Stimulated activated CD4-positive, alpha-beta T cell treated with anti-CD3 and anti-CD28 coated beads, TNF-alpha, amount 100 ng/mL, for 1 hour (primary cell): ENCODE measurements at places on chromosomes 2 and 18.

DNA sequence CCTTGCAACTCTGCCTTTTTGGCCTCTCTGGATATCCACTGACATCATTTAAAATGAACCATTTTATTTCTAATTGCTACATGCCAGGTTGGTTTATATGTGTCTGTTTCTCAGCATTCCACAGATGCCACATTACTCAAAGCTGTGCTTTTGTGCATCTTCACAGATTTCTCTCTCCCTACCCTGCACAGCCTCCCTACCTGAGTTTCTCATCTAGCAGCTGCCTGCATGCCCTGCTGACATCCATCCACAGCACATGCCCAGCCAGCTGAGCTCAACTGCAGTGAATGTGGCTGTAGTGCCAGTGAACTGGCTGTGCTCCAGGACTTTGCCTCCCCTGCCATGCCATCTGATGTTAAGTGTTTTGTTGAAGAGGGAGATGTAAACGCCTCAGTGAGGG, 44.5 kb downstream of the PKP4 start:
- DNase-seq: no peak

DNA sequence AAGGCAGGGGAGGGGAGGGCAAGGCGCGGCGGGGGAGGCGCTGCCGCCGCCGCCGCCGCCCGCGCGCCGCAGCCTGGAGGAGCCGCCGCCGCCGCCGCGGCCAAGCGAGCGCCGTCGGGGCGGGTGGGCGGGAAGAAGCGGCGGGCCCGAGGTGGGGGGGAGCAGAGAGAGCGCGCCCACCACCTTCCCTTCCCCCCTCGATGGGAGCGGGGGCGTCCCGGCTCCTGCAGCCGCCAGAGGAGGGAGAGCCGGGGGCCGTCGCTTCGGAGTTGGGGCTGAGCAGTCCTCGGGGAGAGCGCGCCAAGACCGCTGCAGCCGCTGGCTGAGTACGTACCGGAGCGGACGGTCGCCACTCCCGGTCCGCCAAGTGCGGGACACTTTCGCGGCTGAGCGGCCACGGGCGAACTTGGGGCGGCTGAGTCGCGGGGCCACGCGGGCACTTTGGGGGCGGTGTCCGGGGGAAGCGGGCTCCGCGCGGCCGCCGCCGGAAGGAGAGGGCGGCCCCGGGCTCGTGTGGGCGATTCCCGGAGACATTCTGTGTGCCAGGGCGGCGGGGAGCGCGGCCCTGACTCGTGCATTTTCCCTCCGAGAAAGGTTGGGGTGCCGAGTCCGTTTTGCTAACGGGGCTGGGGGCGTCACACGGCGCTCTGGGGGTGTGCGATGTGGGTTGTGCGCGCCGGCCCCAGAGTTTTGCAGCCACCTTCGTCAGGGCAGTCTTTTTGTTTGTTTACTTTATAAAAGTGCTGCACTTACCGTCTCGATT, at the start of gene NAB1:
Gene NAB1 (plus strand): TSS at position 49 of the 763 bp plus-strand sequence. CDS start 10,094 bp downstream, outside the sequence.
- no peak for DNase-seq

- no peak for DNase-seq
Measured at GRCh38 chr18:36331521-36331971, 34.0 kb downstream of the FHOD3 start.

DNA sequence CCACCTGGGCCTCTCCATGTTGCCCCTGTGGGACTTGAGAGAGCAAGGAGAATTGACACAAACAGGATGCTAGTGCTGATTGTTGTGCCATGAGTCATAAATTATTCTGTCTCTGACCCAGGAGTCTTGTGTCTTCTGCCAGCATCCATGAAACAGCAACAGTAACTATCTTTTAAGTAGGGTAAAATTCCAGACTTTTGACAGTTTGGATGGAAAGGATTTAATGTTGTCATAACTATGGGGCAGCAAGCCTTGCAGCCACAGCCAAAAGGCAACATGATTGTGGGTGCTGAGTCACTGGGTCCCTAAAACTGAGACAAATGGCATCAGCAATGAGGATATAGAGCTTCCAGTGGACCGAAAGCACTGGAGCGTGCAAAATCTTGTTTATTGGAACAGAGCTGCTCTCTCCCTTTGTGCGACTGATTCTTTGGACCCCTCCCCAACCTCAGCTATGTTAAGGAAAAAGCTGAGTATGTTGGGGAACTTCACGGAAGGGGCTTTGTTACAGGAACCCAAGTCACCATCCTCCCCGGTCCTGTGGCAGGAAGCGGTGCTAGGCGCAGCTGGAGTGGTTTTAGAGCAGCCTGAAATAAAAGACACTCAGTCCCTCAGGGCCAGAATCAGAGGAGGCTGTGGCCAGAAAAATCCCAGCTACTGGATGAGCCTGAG, 9.6 kb upstream of the ITPRIPL1 start:
- no peak for DNase-seq

GRCh38 chr2:119521433-119522050, 2.7 kb downstream of the SCTR start:
- DNase-seq: no peak

DNA sequence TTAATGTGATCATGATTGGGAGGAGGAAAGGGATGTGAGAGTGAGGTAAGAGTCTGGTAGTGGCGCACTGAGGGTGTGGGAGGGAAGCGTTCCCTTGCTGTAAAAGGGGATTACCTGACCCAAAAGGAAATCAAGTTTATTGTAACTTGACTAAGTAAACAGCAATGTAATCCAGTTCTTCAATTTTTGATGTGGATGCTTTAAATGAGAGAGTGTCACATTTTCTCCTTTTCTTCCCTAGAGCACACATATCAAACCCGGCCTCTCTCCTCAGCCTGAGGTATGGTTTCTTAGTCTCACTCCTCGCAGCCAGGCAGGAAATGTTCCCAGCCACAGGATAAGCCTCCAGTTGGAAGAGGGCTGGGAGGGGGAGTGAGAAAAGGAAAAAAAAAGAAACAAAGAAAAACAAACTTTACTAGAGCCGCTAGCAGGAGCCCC, 688 bp upstream of the ARHGAP28 start:
- DNase-seq: no peak

GRCh38 chr2:72993147-72993932, 76.0 kb downstream of the EMX1 start:
- DNase-seq: peak; percentile 13

DNA sequence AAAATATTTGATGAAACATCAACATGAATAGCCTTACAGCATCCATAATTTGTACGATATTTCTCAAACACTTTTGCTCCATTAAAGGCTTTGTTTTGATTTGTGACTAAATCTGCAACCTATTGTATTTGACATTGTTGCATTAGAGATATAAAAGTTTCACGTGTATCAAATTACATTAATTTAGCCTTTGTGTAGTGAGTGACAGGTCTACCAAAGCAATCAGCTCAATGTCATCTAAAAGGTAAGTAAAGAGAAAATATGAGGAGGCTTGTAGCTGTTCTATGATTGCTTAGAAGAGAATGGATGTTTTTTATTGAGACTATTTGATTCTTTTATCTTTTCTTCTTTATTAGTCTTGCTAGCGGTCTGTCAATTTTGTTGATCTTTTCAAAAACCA, 430.2 kb downstream of the GALR1 start:
- DNase-seq: no peak

DNA sequence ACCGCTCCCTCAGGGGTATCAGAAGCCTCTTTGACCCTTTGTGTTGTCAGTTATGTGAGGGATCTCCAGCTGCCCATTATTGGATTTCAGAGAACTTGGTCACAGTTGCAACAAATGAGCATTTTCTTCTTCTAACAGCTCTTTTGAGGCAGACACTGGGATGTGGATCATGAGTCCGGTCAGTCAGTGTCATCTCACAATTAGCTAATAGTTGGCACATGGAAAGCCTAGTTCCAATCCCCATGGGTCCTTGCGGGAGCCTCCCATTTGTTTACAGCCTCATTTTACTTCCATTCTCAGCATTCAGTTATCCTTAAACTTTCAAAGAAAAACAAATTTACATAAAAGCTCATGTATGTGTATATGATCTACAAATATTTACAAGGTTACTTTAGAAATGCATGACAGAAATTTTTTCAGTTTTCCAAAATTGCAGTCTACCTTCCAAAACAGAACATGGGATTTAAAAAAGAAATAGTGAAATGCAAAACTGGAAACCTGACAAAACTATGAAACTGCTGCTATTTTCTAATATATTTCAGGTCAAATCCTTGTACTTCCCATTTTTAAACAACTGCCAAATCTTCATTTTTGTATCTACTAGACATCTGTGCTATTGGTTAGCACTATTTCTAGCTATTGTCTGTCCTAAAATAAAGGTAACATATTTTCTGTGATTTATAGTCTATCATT, 547.1 kb upstream of the ZEB2 start:
- no peak for DNase-seq

DNA sequence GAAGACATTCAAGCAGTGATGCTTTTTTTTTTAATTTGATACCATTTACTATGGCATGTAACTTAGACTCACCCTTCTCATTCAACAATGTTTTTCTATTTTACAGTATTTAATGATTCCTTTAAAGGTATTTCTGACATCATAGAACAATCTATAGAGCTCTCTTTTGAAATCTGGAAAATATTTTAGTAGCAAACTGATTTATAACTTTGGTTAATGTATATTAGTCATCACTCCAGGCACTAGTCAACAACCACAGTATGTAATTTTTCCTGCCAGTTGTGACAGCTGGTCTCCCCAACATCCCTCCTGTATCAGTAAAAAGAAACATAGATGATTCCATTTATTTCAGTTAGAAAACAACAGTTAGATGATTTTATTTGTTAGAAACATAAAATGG, 122.9 kb downstream of the LCLAT1 start:
- DNase-seq: no peak

DNA sequence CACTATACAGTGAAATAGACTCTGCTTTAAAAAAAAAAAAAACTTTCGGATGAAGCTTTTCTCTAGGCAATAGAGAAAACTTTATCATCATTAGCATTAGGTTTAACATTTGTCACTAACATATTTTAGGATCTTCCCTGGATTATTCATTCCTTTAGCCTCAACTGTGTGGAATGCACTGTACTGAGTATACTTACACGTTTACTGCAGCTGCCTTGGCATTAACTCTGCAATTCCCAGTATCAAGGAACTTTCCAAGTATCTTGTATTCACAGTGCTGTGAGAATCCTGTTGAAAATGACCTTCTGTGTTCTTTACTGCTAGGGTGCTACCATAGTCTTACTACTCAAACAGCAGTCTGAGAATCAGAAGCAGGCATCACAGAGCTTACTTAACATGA, 328.2 kb upstream of the COL3A1 start:
- no peak for DNase-seq

DNA sequence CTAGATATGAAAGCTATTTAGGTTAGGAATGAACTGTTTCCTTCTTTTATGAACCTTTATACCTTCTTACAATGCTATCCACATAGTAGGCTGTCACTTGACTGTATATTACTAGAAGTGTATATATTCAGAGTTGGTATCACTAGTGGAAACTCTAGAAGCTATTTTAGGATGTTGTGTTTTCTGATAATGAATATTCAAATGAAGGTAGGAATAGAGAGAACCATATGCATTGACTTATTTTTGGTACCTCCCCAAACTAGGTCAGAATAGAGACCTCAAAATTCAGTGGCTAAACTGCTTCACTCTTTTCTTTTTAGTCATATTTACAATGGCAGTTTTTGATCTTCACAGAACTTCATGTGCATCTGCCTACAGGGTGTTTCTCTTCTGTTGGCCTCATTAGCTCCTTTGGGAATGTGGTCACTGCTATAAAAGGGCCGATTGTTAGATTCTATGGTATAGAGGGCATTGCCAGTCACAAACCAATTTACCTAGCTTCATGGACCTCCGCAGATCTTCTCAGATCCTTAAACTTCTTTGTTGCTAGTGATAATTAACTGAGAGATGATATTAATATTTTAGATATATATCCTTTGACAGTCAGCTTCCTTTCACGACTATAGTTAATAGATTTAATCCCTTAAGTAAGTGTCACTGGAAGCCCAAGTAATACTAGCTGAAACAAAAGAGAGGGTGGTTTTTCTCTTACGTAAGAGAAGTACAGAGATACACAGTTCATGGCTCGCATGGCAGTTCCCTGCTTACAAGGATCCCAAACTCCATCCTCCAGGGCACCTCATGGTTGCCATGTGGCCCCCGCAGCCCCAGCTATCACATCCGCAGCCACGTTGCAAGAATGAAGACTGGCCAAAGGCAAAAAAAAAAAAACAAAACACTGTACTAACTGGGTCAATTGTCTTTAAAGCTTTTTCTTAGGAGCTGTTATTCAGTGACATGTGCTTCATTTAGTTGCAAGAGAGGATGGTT, 61.0 kb downstream of the TSPYL6 start:
- no peak for DNase-seq

DNA sequence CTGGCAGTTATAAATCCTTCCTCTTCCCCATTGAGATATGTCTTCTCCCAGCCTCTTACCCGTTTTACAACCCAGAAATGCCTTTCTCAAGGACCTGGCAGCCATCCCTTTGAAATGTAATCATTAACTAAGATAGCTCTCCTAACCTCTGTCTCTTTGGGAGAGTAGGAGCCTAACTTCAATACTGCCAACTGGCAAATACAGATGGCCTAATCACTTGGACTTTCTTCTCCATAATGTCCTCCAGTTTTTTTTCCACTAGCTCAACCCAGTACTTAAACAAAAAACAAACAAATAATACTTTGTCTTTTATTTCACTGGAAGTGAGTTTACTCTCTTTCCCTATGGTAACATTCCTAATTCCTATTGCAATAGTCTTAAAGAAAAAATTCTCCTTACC, 1391.1 kb downstream of the SUCLG1 start:
- DNase-seq: no peak

GRCh38 chr2:105595536-105595935, 149.2 kb upstream of the NCK2 start:
- DNase-seq: no peak

- DNase-seq: peak; percentile 19
Measured at GRCh38 chr2:207165121-207166038, at the start of gene KLF7. TSS of gene KLF7 (minus strand) at chr2:207165948. CDS start at chr2:207165568, 380 bp downstream.

DNA sequence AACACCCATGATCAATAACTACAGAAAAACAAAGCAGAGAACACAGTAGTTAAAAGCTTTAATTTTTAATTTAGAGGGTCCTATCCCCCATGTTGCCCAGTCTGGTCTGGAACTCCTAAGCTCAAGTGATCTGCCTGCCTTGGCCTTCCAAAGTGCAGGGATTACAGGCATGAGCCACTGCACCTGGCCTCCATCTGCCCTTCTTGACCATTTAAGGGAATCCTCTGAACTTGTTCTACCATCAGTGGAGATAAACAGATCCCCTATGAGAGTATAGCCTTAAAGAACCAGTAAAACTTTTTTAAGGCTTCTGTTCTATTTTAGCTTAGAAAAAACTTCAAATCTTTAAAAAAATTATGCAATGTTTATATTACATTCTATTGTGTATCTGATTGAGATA, 13.5 kb upstream of the ATP5MC3 start:
- no peak for DNase-seq

GRCh38 chr18:44742718-44743311, 62.1 kb downstream of the SETBP1 start:
- DNase-seq: no peak
